Sigmoid colon (tissue), 7 donors: ENCODE measurements at places on chromosomes 3 and 15. TPM values are rescaled to one million over a fixed set of nuclear protein-coding genes. Genes with fewer than 3 reads are reported as not detected.
A peak's percentile ranks its signal among the peaks of the same experiment; 100 is the strongest.

GRCh38 chr15:83379579-83379959 is 67.6 kb upstream of the SH3GL3 start:
- no peak for DNase-seq

DNA sequence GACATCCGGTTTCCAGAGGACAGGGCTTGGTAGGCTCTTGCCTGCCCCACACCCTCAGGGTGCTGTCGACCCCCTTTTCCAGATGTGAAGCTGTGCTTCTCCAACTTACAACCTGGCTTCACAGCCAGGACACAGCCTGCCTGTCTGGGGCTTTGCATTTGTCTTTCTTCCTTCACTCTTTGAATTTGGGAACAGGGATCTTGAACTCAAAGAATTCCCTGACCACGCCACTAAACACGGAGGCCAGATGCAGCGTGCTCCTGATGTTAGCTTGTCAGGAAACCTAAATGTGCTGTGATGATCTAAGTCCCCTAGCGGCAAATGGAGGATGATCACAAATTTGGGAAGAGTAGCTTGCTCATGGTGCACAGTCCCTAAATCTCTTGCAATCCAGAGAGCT is 244.8 kb upstream of the RGMA start:
- no peak for DNase-seq

GRCh38 chr3:193938613-193939012 is 197.3 kb upstream of the HES1 start:
- DNase-seq, result no peak

DNA sequence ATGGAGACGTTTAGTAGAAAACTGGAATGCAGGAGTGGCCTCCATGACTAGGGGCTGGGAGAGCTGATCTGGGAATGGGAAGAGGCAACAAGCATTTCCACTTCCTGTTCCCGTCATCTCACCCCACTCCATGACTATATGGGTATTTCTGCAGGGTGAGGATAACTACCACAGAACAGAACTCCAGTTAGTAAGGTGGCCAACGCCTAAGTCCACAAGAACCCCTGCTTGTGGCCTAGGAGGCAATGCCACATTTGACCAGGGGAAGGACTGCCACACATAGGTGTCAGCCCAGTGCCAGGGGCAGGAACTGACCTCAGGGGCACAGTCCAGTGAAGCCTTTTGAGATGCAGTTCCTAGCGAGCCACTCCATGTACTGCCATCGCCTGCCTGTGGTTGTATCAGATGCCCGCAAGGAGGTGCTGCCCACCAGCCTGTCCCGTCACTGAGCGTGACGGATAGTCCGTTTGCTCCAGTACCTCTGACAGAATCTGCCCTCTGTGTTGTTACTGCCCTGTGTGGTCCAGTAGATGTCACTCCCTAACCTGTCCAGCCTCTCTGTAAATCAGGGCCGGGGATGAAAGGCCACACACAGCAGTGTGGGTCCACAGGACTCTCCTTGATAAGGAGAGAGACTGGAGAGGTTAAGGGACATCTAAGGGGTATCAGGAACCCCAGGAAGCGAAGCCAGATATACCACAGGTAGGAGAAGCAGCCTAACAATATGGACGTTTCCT is 3.5 kb upstream of the MTFMT start:
- DNase-seq, result peak; percentile 74

AAGAB gene
- total RNA-seq, result 22.4 TPM

DNA sequence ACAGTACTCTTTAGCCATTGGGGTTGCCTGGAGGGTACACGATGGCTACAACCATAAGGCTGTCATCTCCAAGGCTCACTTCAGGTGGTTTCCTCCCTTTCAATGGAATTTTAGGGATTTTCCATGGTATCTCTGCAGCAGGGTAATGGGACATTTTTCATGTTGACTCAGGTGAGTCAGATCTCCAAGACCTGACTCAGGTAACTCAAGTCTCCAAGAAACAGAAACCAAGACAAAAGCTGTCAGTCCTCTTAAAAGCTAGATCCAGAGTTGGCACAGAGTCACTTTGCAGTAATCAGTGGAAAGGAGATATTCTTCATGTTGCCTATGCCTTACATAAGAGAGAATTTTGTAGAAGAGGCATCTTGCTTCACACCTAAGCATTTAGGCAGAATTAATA is 375.8 kb upstream of the ARPP21 start:
- DNase-seq, result no peak

GRCh38 chr3:46671541-46672348 is 21.7 kb downstream of the ALS2CL start:
- DNase-seq, result peak; percentile 62

FAM107A gene
- total RNA-seq, result 56.7 TPM

MED12L gene
- 0.16 TPM for total RNA-seq

DNA sequence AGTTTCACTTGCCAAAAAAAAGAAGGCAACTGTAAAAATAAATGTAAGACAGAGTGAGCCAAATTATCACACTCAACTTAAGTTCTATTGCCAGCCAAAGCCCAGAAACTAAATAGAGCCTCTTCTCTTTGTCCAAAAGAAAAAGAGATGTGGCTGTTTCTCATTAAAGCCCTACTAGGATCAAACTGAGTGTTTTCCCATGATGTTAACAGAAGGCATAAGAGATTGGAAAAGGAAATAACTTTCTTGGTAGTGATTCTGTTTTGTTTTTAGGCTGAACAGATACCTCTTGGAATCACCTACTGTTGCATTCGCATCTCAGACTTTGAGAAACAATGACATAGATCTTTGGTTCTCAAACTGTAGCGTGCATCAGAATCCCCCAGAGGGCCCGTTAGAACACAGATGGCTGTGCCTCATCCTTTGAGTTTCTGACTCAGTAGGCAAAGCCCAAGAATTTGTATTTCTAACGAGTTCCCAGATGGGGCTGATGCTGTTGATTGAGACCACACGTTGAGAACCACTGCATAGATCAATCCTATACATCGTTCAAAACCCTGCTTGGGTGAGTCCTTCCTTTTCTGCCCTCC is 42.5 kb upstream of the SRGAP3 start:
- DNase-seq, result no peak

CLDN16 gene
- total RNA-seq, result not detected

CCNB2 gene
- 0.36 TPM for total RNA-seq

KLHL40 gene
- under 0.01 TPM for total RNA-seq

GRCh38 chr3:33128706-33129105 is 14.9 kb downstream of the CRTAP start:
- no peak for DNase-seq

- no peak for DNase-seq
These were observed 8.1 kb upstream of the SIN3A start for GRCh38 chr15:75459581-75459980.

- no peak for DNase-seq
These were observed 761.0 kb downstream of the NAALADL2 start for GRCh38 chr3:175620093-175620492.

A4GNT gene
- total RNA-seq, result not detected

DNA sequence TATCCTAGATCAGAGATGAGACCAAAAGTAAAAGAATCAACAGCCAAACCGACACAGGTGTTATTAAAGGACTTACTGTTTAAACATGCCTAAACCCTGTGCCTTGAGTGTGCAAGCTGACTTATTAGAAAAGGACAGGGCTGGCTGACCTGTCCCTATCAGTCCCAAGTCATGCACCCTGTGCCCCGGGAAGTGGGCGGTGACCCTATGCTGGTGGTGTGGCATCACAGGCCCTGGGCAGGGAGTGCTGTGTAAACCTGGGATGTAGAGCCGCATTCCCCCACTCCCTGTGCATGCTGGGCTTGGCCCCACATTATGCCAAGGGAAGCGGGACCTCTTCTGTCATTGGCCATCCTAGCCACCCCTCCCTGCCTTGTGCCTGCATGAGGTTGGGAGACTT is 10.6 kb downstream of the DNAJA4 start:
- no peak for DNase-seq

DNA sequence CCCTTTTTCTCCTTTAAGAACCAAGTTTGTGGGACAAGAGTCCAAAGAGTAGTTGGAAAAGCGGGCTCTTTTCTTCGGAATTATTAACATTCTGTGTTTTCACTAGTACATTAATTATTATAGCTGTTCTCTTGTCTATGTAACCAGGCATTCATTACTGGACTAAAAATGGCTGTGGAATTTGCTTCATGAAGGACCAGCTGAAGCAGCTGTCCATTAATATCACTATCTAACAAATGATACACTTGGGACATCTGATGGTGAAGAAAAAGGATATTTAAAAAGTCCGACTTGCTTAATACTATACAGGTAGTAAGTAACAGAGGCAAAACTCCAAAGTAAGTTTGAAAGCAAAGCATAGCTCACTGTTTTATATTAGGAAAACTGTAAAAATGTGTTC is 728.9 kb upstream of the DPPA4 start:
- no peak for DNase-seq

NR1I2 gene
- not detected for total RNA-seq

DNA sequence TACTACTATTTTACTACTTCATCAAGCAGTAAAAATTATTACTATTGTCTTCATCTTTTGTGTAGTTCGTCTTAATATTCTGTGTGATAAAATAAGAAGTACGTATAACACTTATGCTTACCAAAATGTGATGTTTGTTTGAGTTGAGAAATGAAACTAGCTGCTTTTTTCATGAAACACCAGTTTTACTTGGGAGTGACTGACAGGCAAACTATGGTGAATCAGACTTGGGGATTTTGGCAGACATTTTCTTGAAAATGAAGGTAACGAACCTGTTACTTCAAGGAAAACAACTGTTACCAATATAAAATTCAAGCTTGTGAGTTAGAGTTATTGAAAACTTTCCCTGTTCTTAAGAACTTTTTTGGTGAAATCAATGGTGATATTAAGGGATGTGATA is 10.3 kb downstream of the U2SURP start:
- DNase-seq, result no peak

GRCh38 chr3:141489203-141489602 is 2.4 kb downstream of the RASA2 start:
- DNase-seq, result no peak

- no peak for DNase-seq
These were observed 28.7 kb upstream of the RPS17 start for GRCh38 chr15:82568986-82569385.

SLC24A5 gene
- not detected for total RNA-seq

C3orf85 gene
- total RNA-seq, result not detected

GRCh38 chr15:73352082-73352481 is 16.7 kb downstream of the HCN4 start:
- DNase-seq, result no peak

DNA sequence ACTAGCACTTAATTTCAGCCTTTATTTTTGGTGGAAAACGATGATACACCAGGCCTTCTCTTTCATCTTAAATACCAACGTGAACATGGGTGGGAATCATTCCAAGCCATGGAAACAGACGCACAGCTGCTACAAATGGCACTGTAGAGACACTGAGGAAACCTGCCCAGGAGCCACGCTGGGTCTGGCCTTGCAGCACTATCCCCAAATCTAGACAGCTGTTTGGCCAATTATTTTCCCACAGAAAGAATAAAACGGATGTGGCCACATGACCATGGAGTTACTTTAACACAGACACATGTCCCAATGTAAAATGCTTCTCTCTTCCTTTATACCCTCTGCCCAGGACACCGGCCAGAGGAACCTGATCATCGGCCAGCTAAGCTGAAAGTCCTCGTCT is 83.6 kb upstream of the OCA2 start:
- DNase-seq, result no peak

GRCh38 chr3:41075975-41076374 is 123.3 kb upstream of the CTNNB1 start:
- peak; percentile 66 for DNase-seq
